ENCODE measurements at places on chromosomes 2 and 18.

GRCh38 chr2:64274399-64275173, 130.4 kb upstream of the PELI1 start:
- DNase-seq, result no peak

GRCh38 chr2:84906900-84907714, 1.7 kb downstream of the TMSB10 start:
- no peak for DNase-seq

GRCh38 chr2:24579053-24579803, 88.2 kb downstream of the NCOA1 start:
- no peak for DNase-seq

DNA sequence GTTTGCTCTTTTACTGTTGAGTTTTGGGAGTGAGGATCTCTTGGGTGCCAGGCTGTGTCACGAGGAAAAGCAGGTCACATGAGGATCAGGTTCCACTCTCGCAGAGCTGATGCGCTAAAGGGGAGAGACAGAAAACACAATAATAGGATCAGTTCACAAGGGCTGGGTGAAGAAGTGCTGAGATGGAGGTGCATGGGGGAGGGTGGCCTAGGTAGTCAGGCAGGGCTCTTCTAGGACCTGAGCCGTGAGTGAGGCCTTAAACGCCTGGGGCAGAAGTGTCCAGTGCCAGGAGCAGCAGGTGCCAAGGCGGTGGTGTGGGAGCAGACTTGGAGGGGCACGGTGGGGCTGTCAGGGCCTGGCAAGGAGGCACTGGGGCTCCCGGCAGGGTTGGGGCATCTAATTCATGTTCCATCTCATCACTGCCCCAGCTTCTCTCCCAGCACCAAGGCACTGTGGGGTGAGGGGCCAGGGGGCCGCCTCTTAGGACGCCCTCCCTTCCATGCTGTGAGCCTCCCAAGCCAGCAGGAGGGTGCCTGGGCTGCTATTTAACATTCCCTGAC, 9.3 kb downstream of the KCNIP3 start:
- no peak for DNase-seq

- DNase-seq, result no peak
These were observed 16.0 kb upstream of the DAW1 start for GRCh38 chr2:227855440-227855839.

DNA sequence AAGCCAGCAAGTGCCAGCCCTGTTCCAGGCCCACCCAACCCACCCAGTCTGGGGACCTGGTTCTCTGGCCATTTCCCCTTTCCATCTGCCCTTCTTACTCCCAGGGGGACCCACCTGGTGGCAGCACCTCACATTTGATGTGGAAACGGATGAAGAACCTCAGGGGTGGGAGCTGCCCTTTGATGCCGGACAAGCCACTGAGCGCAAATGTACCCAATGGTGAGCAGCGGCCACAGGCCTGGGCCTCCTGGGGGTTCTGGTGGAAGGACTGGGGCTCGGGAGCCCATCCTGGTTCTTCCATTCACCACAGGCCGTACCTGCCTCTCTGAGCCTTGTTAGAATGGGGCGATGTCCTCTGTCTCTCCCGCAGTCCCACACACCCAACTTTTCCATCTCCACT, 84.7 kb downstream of the EPAS1 start:
- DNase-seq, result no peak

DNA sequence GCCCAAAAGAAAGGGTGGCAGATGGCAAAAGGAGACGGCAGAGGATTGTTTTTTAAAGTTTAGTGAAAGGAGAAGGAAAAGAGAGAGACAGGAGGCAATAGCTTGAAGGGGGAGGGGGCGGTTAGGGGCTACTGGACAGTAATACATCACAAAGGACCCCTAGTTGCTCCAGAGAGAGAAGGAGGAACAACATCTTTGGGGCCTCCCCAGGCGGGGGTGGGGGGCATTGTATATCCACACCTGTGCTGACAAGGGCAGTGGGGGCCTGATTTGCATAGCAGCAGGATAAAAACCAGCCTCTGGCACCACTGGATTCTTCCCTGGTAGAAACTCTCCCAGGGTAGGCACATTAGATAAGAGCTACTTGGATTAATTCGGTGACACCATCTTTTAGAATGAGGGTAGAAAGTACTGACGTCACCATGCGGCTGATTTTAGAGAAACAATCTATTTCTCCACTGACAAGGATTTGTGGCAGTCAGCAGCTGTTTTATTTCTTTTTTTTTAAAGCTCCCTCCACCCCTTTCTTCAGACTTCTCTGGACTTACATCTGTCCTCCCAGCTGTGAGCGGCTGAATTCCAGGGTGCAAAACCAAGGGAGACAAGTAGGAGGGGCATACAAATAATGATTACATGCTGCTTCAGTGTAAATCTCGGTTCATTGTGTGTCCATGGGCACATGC, 199.8 kb upstream of the NRP2 start:
- no peak for DNase-seq

DNA sequence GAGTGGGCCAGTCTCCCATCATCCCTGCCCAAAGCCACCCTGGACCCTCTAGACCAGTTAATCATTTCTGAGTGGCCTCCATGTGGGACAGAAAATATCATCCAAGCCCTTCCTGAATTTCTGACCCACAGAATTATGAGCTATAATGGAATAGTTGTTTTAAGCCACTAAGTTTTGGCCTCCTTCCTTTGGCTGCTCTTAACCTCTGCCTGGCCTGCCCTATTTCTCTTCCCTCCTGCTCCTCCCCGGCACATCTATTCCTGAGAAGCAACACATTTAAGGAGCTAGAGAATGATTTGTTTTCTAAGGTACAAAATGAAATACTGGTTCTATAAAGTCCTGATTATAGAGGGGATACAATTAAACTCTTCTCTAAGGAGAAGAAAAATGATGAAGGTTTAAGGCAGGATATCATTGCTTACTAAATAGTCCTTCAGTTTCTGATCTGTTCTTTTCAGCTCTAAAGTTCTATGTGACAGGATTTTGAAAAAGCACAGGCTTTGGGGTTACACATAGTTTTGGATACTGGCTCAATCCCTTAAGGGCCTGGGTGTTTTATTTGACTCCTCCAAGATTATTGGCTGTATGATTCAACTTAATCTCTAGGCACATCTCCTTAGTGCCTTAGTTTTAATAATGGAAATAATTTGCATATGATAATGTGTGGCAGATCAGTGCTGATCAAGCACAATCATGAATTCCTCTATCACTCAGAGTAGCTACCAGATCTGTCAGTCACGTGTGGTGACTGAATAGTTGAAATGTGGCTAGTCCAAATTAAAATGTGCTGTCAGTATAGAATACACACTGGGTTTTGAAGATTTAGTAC, 240.3 kb downstream of the VAPA start:
- DNase-seq, result no peak

DNA sequence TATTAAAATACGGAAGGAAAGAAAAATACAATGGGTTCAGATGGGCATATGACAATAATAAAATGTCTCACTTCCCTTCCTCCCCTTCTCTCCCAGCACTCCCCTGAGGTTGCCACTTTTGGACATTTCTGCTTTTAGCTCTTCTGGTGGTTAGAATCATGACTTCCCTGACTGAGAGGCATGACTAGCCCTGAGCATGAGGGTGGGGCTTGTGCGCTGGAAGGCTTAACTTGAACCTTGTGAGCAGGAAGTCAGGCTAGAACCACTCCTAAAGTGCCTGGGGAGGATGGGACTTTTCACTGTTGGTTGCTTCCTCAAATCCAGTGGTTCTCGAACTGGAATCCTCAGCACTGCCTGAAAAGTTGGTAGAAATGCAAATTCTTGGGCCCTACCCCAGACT, 19.7 kb upstream of the ARHGAP25 start:
- DNase-seq, result no peak

- no peak for DNase-seq
These were observed 5.7 kb downstream of the KLHL23 start for GRCh38 chr2:169739351-169739750.

DNA sequence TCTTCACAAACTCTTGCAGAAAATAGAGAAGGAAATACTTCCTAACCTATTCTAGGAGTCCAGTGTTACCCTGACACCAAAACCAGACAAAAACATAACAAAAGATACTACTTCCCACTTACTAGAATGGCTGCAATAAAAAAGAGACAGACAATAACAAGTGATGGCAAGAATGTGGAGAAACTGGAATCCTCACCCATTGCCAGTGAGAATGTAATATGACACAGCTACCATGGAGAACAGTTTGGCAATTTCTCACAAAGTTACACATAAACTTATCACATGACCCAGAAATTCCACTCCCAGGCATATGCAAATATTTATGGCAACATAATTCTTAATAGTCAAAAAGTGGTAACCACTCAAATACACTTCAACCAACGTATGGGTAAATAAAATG, 209.8 kb upstream of the CTAGE1 start:
- DNase-seq, result no peak

- no peak for DNase-seq
These were observed 10.8 kb upstream of the KCNG2 start for GRCh38 chr18:79786786-79787526.

DNA sequence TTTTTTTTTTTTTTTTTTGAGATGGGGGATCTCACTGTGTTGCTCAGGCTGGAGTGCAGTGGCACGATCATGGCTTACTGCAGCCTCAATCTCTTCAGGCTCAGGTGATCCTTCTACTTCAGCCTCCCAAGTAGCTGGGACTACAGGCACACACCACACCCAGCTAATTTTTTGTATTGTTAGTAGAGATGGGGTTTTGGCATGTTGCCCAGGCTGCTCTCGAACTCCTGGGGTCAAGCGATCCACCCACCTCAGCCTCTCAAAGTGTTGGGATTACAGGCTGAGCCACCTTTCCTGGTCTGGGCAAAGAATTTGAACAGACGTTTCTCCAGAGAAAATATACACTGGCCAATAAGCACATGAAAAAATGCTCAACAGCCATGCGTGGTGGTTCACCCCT, 2.9 kb upstream of the SNRNP200 start:
- no peak for DNase-seq

DNA sequence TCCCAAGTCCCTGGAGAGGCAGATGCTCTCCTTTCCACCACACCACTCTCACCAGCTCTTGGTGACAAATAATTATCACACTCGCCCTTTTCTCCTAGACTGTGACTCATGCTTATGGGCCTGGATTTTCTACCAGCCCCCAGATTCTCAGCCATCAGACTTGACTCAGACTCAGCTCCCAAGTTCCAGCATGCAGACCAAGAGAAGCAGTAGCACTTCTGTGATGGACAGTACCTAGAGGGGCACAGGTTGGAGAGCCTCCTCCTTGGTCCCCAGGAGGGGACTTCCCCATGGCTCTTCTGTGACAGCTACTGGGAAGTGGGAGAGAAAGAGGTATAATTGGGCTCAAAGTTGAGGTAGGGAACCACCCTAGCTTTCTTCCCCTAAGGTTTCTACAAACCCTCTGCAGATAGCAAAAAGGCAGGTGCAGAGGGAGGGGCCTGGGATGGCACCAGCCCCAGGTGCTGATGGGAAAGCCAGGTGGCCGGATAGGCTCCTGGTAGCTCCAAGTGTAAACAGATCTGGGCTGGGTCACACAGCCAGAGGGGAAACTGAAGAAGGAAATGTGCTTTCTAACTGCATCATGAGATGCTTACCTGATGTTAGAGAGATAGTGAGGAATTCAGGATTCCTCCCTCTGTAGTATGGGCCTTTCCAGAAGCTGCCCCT, 4.1 kb downstream of the TCF23 start:
- DNase-seq, result no peak

DNA sequence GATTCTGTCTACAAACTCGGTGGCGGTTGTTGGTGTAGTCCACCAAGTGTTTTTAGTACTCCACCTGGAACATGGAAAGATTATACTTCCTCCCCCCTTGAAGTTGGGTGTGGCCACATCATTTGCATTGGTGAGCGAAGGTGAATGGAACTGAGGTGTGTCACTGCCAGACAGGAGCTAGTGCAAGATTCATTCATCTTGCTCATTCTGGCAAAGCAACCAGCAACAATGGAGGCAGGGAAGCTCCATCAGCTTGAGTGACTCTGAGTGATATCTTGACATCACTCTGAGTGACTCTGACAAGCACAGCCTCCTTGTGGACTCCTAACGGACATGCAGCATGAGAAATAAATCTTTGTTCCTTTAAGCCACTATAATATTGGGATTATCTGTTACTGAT, 54.7 kb upstream of the SLC1A4 start:
- no peak for DNase-seq

DNA sequence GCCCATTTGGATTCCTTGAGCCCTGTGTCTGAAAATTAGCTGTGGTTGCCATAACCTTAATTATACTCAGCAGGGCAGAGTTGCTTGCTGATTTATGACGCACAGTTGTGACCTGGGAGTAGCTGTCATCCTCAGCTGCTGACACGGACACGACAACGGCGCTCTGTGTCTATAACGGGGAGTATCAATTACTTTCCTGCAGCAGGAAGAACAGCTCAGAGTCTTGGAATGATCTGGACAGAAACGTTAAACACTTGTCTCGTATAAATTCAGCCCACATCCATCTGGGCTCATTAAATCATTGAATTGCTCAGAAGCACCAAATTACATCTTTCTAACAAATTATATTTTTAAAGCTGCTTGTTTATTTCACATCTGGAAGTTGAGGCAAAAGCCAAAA, 116.3 kb downstream of the SEPTIN10 start:
- DNase-seq, result no peak

DNA sequence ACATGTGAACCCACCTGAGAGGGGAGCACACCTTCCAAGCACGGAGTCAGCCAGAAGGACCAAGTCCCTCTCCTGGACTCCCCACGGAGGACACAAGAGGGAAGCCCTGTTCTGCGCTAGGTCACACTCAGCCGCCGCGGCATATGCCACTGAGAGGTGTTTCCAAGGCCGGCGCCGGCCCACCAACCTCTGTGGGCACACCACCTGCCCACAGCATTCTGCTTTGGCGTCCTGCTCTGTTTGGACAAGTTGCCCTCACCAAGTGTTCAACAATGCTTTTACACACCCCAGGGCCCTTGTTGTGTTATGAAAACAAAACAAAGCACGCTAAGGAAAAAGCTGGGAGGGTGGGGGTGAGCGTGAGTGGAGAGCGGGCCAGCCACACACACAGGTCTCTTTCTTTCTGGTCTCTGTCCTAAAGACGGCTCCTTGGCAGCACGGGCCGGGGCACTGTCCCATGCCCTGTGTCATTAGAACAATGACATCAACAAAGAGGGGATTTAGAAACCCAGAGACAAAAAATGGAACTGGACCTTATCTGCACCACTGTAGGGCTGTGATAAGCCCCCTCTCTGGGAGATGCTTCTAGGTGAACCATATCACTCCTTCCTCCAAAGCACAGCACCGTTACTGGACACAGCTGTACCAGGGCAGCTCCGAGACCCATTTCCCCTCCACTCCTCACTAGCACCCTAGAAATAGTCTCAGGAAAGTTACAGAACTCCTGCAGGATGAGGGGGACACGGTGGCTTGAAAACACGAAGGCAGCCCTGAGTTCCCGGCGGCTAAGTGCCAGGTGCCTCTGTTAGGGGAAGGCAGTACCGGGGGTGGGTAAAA, 17.0 kb downstream of the SMAD7 start:
- no peak for DNase-seq
